ENCODE measurements at places on chromosomes 6 and 20.

- no peak for DNase-seq
Observed at GRCh38 chr6:30889921-30890645, 5.8 kb downstream of the DDR1 start.

- DNase-seq, result no peak
Observed at GRCh38 chr6:4447639-4448330, 312.4 kb upstream of the ECI2 start.

DNA sequence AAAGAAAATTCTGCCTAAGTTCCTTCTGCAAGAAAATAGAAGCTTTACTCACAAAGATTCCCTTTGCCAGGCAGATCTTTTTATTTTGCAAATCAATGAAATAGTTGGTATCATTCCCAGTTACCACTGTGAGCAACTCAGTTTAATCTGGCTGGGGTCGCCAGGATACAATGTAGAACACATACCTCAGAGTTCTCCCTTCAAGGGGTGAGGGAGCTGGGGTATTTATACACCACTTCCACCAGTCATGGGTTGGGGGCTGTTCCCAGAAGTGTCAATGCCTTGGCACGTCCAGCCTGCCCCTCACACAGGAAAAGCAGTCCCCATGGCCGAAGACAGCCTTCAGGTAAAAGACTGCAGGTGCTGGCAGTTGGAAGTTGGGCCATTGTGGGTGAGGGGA is 86.2 kb downstream of the SLC24A3 start:
- no peak for DNase-seq

- no peak for DNase-seq
Observed at GRCh38 chr6:25250878-25251277, 28.3 kb upstream of the CARMIL1 start.

GRCh38 chr6:155943635-155944034 is 488.0 kb upstream of the NOX3 start:
- DNase-seq, result no peak

All from urinary bladder (tissue), 4 donors.